ENCODE measurements at places on chromosomes 2 and 18.

GRCh38 chr2:177733322-177733855 is 339.2 kb downstream of the PDE11A start:
- no peak for DNase-seq
- no peak overlapping the region for H3K27ac ChIP-seq
- no peaks in the 10 kb centered on the region for H3K27me3 ChIP-seq
- H3K4me1 ChIP-seq, result peaks cover 3% of the 10 kb centered on the region
- no peak overlapping the region for H3K4me3 ChIP-seq

- peaks cover 4% of the 10 kb centered on the region for H3K4me1 ChIP-seq
- DNase-seq, result no peak
- no peak overlapping the region for H3K27ac ChIP-seq
- no peaks in the 10 kb centered on the region for H3K27me3 ChIP-seq
These were observed 71.1 kb downstream of the DOCK10 start for GRCh38 chr2:224971214-224971613.

- H3K27ac ChIP-seq, result no peak overlapping the region
- peak overlapping the region; percentile 94 for H3K4me3 ChIP-seq
- H3K36me3 ChIP-seq, result no peaks in the 10 kb centered on the region
- no peaks in the 10 kb centered on the region for H3K27me3 ChIP-seq
These were observed 777 bp upstream of the C18orf32 start for GRCh38 chr18:49487711-49488310.

GRCh38 chr2:25651066-25651465 is 22.3 kb downstream of the DTNB start:
- DNase-seq, result no peak
- H3K4me3 ChIP-seq, result no peak overlapping the region
- no peaks in the 10 kb centered on the region for H3K4me1 ChIP-seq
